ENCODE measurements at places on chromosomes 3 and 15.
A peak's percentile ranks its signal among the peaks of the same experiment; 100 is the strongest.

DNA sequence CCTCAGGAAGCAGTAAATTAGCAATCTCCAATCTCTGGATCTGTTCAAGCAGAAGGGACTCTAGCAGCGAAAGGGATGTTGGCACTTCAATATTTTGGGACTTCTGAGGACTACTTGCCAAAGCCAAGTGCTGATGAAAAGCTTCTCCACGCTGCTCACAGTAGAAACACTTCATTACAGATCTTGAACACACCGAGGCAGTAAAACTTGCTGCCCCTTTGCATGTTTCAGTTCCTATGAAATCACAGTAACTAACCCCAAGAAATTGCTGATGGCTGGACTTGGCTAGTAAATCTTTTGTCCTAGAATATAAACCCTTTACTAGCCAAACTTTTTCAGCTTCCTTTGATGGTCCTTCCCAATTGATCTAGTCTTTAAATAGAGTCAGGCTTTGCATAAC lies 750.5 kb upstream of the GRM7 start:
- no peak for DNase-seq

- DNase-seq, result no peak
Observed at GRCh38 chr3:81816473-81817250, 55.2 kb upstream of the GBE1 start.

DNA sequence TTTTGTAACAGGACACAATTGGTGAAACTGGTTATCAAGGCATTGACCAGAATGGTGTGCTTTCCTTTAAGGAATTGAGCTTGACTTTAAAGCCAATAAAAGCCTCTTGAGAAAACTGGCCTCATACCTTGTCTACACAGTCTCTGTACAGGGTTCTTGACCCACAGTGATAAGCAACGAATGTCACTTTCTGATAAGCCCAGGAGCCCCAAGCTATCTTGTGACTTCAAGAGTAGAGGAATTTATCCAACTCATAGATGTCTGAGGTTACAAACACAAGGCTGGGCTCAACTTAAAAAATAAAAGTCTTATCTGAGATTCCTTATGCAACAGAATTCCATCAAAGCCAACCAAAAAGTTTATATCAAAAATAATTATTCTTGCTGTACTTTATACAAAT lies 212.1 kb downstream of the GBE1 start:
- no peak for DNase-seq

- DNase-seq, result no peak
Observed at GRCh38 chr3:49296781-49297411, 19.9 kb upstream of the C3orf62 start.

DNA sequence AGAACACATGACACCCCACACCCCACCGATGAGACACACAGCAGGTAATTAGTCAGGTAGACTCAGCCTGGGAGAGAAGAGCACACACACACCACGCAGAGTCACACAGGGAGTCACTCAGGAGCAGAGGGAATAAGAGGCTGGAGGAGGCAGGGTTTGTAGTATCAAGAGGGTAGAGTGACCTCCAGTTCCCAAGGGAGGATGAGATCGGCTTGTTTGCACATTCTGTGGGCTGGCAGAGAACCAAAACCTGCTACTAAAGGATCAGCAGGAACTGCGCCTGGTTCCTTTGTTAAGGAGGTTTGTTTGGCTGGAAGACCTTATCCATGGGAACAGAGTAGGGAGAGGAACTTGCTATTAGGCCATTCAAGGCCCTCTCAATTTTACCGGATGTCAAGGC lies 281.4 kb upstream of the SLCO3A1 start:
- peak; percentile 97 for DNase-seq

GRCh38 chr3:46468753-46469600 lies 4.3 kb upstream of the LTF start:
- no peak for DNase-seq

- DNase-seq, result no peak
Observed at GRCh38 chr3:173983343-173983742, 585.8 kb downstream of the NLGN1 start.

GRCh38 chr15:50800715-50801114 lies 35.2 kb upstream of the SPPL2A start:
- no peak for DNase-seq

GRCh38 chr15:66288551-66289185 lies 4.7 kb upstream of the DIS3L start:
- no peak for DNase-seq

DNA sequence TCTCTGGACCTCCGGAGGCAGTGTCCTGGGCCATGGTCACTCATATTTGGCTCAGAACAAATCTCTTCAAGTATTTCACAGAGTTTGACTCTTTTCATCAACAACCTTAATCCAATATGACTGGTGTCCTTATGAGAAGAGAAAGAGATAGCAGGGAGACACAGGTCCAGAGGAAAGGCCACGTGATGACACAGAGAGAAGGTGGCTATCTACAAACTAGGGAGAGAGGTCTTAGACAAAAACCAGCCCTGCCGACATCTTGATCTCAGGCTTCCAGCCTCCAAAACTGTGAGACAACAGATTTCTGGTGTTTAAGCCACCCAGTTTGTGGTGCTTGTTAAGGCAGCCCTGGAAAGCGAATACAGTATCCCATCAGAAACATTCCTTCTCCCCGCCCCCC lies 237.1 kb upstream of the PROK2 start:
- no peak for DNase-seq

DNA sequence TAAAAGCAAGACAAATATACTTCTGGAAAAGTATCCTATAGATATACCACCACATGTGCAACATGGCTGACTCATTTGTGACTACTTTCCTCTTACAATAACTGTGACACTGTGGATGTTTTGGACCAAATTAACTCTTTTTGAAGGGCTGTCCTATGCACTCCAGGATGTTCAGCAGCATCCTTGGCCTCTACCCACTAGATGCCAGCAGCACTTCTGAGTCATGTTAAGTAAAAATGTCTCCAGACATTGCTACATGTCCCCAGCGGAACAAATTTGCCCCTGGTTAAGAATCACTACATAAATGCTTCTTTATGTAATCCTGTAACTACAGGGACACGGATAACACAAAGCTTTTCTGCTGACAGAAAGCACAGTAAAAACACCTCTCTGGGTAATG lies 32.0 kb downstream of the RUVBL1 start:
- DNase-seq, result no peak

DNA sequence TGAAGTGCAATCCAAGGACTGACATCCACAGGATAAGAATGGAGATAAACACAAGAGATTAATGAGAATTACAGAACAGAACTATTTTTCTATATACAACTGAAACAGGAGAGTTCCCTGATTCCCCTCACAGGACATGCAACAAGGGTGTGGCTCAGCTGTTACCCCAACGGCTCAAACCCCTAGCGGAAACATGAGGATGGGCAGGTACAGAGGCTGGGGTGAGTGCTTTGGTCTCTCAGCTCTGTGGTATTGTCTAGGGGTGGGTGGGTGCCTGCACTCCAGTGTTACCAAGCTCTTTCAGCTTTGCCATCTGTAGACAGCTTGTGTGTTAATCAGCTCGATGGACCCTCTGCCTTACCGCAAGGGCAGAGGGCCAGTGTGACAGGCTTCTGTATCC lies 17.8 kb upstream of the LRIG1 start:
- DNase-seq, result no peak

- DNase-seq, result no peak
Observed at GRCh38 chr3:59082106-59082505, 32.3 kb upstream of the CFAP20DC start.

- no peak for DNase-seq
Observed at GRCh38 chr15:62060896-62061280, 641 bp upstream of the VPS13C start.

DNA sequence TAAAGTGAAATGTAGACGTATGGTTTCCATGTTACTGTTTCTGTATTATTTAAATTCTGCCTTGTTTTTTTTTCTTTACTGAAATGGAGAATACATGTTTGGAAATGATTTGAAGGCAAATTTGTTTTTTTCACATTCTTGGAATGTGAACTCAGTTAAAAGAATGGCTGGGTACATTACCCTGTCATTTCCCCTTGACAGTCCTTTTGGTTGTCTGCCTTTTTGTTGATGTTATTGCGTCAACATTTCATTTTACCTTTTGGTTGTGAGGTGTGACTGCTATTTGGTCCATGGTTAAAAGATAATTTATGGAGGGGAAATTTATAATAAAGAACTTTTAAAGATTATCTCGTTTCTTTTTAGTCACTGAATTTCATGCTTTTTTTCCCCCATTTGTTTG lies 3.2 kb upstream of the GPR171 start:
- no peak for DNase-seq

- no peak for DNase-seq
Observed at GRCh38 chr3:169527507-169527906, 136.0 kb downstream of the MECOM start.

- DNase-seq, result no peak
Observed at GRCh38 chr3:121362035-121362734, 183.6 kb downstream of the POLQ start.

DNA sequence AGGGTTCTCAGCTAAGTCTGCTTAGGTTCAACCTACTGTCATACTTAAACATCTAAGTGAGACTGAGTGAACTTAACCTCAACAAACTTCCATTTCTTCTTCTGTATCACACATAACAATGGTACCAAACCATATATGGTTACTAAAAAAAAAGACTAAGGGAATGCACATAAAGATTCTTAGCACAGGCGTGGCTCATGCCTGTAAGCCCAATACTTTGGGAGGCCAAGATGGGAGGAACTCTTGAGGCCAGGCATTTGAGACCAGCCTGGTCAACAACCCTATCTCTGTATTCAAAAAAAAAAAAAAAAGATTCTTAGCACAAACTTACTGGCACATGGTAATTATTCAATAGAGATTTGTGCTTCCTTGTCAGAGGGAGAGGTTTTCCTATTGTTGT lies 57.9 kb downstream of the ACAP2 start:
- DNase-seq, result no peak

DNA sequence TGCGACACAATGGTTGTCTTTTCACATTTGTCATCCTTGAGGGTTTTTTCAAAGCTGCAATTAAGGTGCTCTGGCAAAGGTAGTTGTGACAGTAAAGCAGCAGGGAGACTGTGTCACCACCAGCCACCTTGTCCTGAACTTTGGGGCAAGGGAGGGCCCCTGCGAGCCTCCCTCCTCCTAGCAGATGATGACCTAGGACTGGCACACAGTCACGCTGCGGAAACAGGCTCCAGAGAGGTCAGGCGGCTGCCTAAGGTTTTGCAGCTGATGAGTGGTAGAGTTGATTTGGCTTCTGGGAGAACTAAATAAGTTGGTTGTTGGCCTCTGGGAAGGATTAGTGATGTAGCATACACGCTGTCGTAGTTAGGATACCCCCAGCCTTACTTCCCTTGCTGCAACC lies 62.7 kb downstream of the PDIA5 start:
- DNase-seq, result no peak

GRCh38 chr3:180430896-180431295 lies 171.1 kb upstream of the TTC14 start:
- DNase-seq, result no peak

DNA sequence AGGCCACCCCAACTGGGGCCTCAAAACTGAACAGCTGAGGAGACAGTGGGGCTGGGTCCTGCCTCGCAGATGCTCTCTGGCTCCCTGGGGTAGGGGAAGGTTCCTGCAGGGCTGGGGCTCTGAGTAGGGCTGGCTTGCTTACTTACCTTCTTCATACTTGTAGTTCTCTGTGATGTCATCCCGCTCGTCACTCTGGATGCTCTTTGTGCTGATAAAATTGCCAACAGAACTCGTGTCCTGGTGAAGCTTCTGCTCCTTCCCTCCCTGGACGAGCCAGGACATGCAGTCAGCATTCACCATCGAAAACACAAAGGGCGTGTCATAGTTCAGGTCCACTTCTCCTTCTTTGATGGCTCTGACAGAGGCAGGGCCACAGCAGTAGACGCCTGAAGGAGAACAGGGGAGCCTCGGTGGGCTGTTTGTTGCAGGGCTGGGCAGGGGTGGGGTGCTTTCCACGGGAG lies 17.9 kb upstream of the EPB42 start:
- no peak for DNase-seq

DNA sequence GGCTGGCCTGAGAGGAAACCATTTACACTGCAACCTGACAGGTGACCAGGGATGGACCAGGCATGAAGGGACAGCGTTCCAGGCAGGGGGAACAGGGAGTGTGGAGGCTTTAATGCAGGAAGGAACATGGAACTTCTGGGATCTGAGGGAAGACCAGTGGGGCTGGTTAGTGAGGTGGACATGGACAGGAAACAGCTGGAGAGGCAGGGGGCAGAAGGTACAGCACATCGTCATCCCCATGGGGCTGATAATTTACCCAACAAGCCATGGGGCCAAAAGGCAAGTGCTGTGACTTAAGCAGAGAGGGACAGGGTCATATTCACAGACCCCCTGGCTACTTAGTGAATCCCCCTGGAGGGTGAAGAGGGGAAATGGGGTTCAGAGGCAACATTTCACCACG lies 77.0 kb upstream of the LARS2 start:
- DNase-seq, result no peak

GRCh38 chr3:182789371-182789770 lies 3.9 kb upstream of the ATP11B start:
- no peak for DNase-seq

DNA sequence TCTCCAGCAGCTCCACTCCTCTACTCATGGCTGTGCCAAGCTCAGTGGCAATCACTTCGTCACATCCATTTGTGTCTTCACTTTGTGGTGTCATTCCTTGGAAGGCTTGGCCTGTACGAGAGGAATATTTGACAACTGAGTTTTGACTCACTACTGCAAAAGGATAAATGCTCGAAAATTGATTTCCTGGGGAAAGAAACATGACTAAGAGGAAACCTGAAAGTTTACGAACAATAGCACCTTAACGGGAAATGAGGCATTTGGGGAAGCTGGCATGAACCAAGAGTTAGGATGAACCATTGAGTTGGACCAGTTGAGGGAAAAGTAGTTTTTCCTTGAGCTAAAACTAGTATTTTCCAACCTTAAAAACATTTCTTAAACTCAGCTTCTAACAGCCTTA lies 74.2 kb upstream of the ABHD17C start:
- no peak for DNase-seq

DNA sequence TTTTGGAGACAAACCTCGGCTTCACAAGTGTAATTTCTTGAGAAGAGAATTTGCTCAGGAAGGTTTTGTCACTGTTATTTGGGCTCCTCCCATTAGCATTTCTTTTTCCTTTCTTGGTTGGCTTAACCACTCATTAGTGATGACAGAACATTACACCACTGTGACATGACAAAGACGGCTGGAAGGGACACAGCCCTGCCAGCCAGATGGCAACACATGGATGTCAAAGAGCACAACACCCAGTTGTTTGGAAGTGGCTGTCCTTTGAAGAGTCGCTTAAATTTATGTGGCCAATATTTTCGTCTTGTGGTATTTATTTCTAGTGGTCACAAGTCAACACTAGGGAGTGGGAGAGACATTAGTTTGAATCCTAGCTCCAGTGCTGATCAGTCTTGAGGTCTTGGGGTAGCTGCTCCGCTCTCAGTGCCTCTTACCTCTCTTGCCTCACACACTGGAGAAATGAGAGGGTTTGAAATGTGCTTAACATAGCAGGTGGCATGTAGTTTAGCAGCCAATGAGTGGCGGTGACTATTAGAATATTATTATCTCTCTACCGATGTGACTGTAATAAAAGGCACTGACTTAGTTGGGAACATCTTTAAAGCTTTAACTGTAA lies 92.8 kb downstream of the FRMD4B start:
- DNase-seq, result no peak

- DNase-seq, result peak; percentile 4
Observed at GRCh38 chr15:83436513-83437158, 10.5 kb upstream of the SH3GL3 start.

- no peak for DNase-seq
Observed at GRCh38 chr15:81087066-81087465, 47.0 kb upstream of the CFAP161 start.

- no peak for DNase-seq
Observed at GRCh38 chr3:14415501-14415900, 13.1 kb downstream of the SLC6A6 start.

GRCh38 chr3:47610583-47610982 lies 31.9 kb upstream of the CSPG5 start:
- DNase-seq, result no peak

- no peak for DNase-seq
Observed at GRCh38 chr3:77526573-77527113, 486.7 kb downstream of the ROBO2 start.

Measured in NCI-H2081 (cell line).